RPMI8226 (cell line): ENCODE measurements at places on chromosomes 7 and 10.
A peak's percentile ranks its signal among the peaks of the same experiment; 100 is the strongest.

GRCh38 chr10:623014-623413 is 66.5 kb downstream of the DIP2C start:
- no peak for DNase-seq

DNA sequence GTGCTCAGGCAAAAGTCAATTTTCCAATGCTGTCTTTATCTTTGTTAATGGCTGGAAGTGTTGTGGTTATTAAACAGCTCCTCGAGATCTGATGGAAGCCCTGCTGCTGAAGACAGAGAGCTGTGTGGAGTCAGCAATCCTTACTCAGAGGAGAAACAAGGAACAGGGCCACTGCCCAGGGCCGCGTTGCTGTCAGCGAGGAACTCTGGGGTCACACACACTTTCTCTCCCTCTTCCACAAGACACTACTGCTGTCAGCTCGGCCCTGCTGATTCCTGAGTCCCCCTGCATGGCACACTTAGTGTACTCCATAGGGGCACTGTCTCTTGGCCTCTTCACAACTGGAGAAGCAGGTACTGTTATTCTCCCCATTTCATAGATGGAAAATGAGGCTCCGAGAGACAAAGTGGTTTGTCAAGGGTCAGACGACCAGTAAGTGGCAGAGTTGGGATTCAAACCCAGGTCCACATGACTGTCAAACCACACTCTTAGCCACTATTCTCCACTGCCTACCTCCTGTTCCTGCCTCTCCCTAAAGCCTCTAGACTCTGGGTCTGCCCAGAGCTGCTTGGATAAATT is 29.3 kb upstream of the PDCD4 start:
- peak; percentile 58 for DNase-seq

- no peak for DNase-seq
These were observed 23.9 kb downstream of the UNC5B start for GRCh38 chr10:71236286-71236685.

- DNase-seq: no peak
These were observed 27.2 kb downstream of the TAS2R41 start for GRCh38 chr7:143504937-143505297.

GRCh38 chr7:1586827-1587705 is 17.2 kb upstream of the PSMG3 start:
- DNase-seq: no peak

GRCh38 chr7:132300599-132301277 is 275.5 kb downstream of the PLXNA4 start:
- DNase-seq: no peak
